ENCODE measurements at places on chromosomes 5 and 9. TPM values are rescaled to one million over a fixed set of nuclear protein-coding genes. Genes with fewer than 3 reads are reported as not detected.

Gene CDH18
- total RNA-seq = not detected

Gene ADAMTS6
- 3.2 TPM for total RNA-seq

Gene CDO1
- not detected for total RNA-seq

Gene TTLL11
- total RNA-seq = 4.7 TPM

Gene RAD23B
- 82.6 TPM for total RNA-seq

Gene BSPRY
- total RNA-seq = 1.3 TPM

Gene WHRN
- 14.5 TPM for total RNA-seq

Gene CARTPT
- total RNA-seq = not detected

Gene OR1J1
- total RNA-seq = not detected

Gene GRXCR2
- not detected for total RNA-seq

Gene PFN3
- not detected for total RNA-seq

Gene MSMP
- total RNA-seq = 0.78 TPM

Gene INSYN2B
- not detected for total RNA-seq

Gene EGFLAM
- not detected for total RNA-seq

Gene PLEKHG4B
- not detected for total RNA-seq

Gene BAG1
- 58.9 TPM for total RNA-seq

- DNase-seq = no peak
These were observed 37.4 kb upstream of the NFIB start for GRCh38 chr9:14351221-14351836.

GRCh38 chr5:132753135-132753987 is 6.1 kb downstream of the CCNI2 start:
- no peak for DNase-seq

GRCh38 chr5:6510973-6511372 is 62.3 kb downstream of the UBE2QL1 start:
- no peak for DNase-seq

DNA sequence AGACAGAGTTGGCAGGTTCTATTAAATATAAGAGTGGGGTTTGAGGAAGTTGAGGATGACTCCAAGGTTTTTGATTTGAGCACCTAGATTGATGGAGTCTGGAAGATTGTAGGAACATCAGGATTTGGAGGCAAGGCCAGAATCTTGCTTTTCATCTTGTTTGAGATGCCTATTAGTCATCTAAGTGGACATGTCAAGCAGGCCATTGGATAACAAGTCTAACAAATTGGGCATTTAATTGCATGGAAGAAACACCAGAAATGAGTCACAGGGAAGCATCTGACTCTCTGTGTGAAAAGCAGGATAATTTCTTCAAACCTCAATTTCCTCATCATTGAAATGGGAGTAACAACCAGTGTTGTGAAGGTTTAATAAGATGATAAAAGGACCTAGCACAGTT is 53.3 kb upstream of the ARL15 start:
- no peak for DNase-seq

- DNase-seq = no peak
These were observed 89.7 kb downstream of the PDE6A start for GRCh38 chr5:149854866-149855265.

- no peak for DNase-seq
These were observed 855.8 kb downstream of the EFNA5 start for GRCh38 chr5:106814961-106815360.

DNA sequence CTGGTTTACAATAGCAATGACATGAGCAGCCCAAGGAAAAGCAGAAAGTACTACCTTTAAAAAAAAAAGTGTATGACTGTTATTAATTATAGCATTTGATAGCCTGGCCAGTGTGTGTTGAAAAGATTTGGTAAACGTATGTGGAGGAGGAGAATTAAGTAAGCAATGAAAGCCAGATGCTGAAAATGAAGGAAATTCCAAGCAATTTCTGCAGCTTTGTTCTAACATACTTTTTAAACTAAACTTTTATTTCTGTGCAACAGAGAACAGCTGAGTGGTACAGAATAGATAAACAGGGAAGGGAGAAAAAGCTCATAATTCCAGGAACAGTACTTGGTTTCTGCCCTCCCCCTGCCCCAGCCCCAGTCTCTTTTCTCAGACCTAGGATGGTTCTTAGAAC is 252.6 kb downstream of the ADAMTSL1 start:
- no peak for DNase-seq

GRCh38 chr5:171308453-171309275 is at the start of gene TLX3:
TSS of gene TLX3 (plus strand) at chr5:171309248. CDS start at chr5:171309366, 118 bp downstream.
- no peak for DNase-seq

- DNase-seq = no peak
These were observed 149.2 kb upstream of the NR3C1 start for GRCh38 chr5:143552680-143553079.

- DNase-seq = no peak
These were observed 25.4 kb downstream of the ADAMTS2 start for GRCh38 chr5:179319741-179320281.

- DNase-seq = no peak
These were observed 483.2 kb downstream of the CDH10 start for GRCh38 chr5:24161559-24161958.

- DNase-seq = peak; percentile 52
These were observed 8.0 kb downstream of the BRD3 start for GRCh38 chr9:134059661-134060395.

GRCh38 chr9:108681851-108682590 is 173.8 kb downstream of the ACTL7B start:
- DNase-seq = no peak

DNA sequence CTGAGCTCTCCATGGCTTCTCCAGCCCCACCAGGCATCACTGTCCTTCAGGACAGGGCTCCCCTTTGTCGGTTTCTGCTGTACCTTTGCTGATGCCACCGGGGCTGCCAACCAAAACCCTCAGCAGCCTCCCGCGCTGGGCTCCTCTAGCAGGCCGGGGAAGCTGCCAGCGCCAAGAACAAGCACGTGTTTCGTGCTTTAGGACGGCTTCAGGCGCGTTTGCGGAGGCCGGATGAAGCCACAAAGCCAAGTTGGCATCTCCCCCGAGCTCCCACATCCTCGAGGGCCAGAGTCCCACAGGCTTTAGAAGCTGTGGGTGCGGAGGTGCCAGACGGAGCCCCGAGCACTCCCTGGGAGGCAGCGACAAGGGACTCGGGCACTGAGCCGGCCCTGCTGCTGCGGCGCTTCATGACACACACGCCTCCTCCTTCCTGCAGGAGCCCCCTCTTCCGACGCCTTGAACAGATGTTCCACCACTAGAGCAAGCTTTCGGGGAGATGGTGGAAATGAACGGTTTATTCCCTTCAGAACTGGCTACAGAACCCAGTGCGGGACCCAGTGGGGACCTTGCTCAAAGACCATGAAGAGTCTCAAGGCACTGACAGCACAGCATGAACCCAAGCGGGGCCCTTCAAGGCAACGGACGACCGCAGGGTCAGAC is 36.7 kb downstream of the SARDH start:
- DNase-seq = no peak

GRCh38 chr5:154648706-154649105 is 106.5 kb upstream of the LARP1 start:
- DNase-seq = no peak

DNA sequence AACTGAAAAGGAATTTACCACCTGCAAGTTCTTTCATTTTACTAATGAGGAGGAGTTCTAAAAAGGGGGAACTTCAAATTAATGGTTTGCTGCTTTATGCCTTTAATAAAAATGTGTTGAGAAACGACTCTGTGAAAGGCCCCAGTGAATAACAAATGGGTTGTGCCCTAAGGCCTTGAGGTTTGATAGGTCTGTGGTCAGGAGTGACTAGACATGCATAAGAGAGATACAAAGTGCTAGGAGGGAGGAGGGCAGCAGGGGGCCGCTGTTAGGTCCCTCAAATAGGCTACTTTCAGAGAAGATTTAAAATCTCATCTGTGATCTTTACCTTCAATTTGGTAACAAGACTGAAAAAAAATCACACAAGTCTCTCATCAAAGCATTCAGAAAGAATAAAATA is 58.3 kb downstream of the FAM81B start:
- DNase-seq = no peak

- DNase-seq = no peak
These were observed 53.7 kb downstream of the SRFBP1 start for GRCh38 chr5:122015471-122015870.

GRCh38 chr9:26325444-26325829 is 567.2 kb downstream of the CAAP1 start:
- no peak for DNase-seq

- no peak for DNase-seq
These were observed 365.9 kb downstream of the ZSWIM6 start for GRCh38 chr5:61697809-61698558.

DNA sequence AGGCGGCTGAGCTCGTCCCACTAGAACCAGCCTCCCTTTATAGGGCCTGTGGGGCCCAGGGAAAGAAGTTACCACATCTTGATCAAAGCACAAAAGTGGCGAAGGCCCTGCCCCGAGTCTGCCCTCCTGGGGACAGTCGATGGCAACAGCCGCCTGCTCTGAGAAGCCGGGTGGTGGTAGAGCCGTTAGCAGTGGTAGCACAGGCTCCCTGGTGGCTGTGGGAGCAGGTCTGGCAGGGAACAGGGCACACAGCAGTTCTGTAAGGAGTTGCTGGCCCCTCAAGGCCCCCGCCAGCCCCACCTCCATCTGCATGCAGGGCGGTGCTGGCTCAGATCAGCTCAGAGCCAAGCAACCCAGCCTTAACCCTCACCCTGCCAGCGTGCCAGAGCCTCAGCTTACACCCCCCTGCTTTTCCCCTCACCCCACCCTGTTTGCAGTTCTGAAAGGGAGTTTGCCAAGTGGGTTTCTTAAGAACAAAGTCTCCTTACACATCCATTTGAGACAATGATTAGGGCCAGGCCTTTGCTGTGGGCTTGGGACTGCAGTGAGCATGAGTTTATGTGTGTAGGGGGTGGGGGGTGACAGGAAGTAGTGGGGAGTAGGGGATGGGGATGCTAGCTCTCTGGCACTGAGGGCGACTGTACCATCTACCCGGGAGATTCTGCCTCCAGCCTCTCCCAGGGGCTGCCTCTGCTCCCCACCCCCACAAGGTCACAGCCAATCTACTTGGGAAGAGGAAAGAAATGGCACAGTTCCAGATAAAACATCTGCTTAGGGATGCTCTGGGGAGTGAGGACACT is 11.8 kb downstream of the ACSL6 start:
- no peak for DNase-seq

GRCh38 chr5:123448017-123448617 is 24.9 kb upstream of the CEP120 start:
- DNase-seq = no peak

GRCh38 chr5:160641405-160641804 is 210.6 kb downstream of the ATP10B start:
- no peak for DNase-seq

DNA sequence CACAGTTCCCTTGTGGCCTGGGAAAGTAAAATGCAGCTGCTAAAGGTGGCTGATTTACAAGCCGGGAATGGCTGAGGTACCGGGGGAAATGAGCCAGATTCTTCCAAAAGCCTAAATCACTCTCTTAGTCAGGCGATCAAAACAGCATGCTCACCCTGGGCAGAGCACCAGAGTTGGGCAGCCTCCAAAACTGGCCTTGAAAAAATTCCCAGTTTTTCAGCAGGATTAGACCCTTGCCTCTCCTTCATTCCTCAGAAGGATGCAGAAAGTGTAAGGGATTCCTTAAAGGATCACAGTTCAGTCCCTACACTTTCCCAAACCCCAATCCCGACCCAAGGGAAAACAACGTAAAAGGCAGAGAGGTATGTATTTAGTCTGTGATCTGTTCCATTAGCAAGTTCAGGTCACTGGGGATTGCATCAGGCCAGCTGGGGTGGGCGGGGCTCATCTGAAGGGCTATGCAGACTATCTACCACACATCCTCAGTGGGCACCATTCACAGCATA is 16.9 kb downstream of the TMEM174 start:
- no peak for DNase-seq

DNA sequence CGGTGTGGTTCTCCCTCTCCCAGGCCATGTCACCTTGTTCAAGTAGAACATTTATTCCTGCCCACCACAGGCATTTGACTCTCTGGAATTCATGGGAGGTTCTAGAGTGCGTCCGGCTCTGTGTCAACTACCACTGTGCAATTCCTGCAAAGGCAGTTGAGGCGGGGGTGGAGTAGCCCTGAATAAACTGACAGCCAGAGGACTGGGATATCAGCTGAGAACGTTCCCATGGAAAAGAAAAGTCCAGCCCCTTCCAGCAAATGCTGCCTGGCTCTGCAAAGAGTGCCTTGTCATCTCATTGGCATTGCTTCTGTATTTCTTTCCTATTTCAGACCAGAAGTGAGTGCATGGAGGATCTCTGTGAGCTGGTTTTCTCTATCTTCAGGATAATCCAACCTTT is 18.9 kb upstream of the MEGF9 start:
- no peak for DNase-seq

DNA sequence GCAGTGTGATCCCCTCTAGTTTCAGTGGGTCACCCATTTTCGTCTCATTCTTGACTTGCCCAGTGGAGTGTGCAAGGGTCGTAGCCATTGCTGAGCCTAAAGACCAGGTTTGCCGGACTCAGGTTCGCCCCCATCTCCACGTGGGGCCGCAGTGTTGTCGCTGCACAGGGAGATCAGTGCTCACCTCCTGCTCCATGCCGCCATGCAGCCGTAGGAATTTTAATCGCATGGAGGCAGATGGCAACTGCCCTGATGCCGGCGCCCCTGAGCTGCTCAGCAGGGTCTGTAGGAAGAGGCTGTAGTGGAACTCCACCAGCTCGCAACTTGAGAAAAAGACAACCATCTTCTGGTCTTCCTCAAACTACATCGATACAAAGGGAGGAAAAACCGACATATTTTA is 24.1 kb downstream of the DDX31 start:
- no peak for DNase-seq

GRCh38 chr5:134106991-134107701 is 7.3 kb upstream of the TCF7 start:
- DNase-seq = no peak

DNA sequence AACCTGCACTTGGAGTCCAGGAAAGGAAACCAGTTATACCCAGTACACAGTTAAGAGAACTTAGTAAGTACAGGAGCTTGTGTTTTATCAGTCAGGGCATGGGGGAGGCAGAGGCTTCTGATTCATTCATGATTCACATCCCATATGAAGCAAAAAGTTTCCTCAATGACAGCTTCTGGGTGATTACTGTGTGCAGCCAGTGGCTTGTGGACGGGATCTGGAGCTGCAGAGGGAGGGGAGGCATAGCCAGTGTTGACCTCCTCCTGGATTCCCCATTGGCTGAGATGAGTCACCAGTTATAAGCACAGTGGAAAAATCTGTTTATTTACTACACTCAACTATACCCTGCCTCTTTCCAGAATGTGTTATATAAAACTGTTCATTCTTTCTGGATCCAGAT is 17.7 kb downstream of the IL31RA start:
- DNase-seq = no peak

- no peak for DNase-seq
These were observed 223.3 kb upstream of the TBCA start for GRCh38 chr5:77999399-77999798.
